Activated CD4-positive, alpha-beta T cell treated with anti-CD3 and anti-CD28 coated beads, Interleukin-2, amount 10 ng/mL, durations not matched to agents 24 days and 14 days (primary cell): ENCODE measurements at places on chromosomes 4 and X. TPM values are rescaled to one million over a fixed set of nuclear protein-coding genes. Genes with fewer than 3 reads are reported as not detected.

Gene TEC
- 2.7 and 3.0 TPM in 2 replicates for total RNA-seq

Gene HSFX1
- total RNA-seq, result 0.50 and 0.58 TPM in 2 replicates

Gene GC
- not detected in 2 replicates for total RNA-seq

Gene FAM133A
- not detected in 2 replicates for total RNA-seq

Gene HELT
- not detected in 2 replicates for total RNA-seq

Gene PAGE3
- total RNA-seq, result not detected in 2 replicates

Gene FAM9B
- not detected in 2 replicates for total RNA-seq

Gene RASSF6
- not detected in 2 replicates for total RNA-seq

Gene RTL3
- not detected in 2 replicates for total RNA-seq

Gene BCORL1
- 8.0 and 9.2 TPM in 2 replicates for total RNA-seq

Gene CENPVL1
- total RNA-seq, result not detected in 2 replicates

DNA sequence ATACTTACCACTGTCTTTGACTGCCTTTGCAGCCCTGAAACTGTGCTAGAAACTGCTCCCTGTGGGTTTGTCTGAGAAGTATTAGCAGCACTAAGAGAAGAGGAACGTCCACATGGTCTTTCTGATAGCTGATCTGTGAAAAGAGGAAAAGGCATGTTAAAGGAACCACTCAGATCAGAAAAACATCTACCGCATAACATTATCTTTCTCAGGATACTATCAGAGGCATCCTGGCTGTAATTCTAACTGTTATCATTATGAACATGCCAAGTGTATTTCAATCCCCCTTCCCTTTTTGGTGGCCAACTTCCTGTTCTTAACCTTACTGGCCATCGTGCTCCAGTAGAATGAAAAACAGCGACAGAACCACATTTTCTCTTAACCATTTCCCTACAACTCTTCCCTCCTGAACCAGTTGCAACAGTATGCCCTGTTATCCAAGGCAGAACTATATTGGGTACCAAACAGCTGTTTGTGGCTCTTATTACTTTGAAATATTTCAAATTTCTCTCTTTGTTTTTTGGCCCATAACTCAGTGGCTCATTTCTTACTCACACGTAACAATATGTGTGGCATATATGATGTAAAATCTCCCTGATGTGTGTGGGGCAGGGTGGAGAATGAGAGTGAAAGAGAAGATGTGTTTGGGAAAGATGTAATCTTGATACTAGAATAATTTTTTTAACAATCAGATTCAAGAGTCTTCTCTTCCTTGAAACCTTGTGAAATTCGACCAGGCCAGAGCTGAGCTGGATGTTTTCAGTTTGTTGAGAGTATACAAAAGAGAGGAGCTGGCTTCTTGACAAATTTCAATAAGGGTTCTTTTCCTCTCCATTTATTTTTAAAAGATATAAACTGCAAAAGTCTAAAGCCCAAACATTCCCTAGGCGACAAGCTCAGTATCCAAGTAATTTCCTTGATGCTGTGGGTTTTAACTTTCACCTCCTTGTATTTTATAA is 35.2 kb downstream of the ARHGEF6 start:
- peak overlapping the region; percentile 85 for H3K27ac ChIP-seq
- peak overlapping the region; percentile 59 for H3K4me3 ChIP-seq
- H3K36me3 ChIP-seq, result peaks cover 42% of the 10 kb centered on the region
- no peak for DNase-seq
- peaks cover 63% of the 10 kb centered on the region for H3K4me1 ChIP-seq

DNA sequence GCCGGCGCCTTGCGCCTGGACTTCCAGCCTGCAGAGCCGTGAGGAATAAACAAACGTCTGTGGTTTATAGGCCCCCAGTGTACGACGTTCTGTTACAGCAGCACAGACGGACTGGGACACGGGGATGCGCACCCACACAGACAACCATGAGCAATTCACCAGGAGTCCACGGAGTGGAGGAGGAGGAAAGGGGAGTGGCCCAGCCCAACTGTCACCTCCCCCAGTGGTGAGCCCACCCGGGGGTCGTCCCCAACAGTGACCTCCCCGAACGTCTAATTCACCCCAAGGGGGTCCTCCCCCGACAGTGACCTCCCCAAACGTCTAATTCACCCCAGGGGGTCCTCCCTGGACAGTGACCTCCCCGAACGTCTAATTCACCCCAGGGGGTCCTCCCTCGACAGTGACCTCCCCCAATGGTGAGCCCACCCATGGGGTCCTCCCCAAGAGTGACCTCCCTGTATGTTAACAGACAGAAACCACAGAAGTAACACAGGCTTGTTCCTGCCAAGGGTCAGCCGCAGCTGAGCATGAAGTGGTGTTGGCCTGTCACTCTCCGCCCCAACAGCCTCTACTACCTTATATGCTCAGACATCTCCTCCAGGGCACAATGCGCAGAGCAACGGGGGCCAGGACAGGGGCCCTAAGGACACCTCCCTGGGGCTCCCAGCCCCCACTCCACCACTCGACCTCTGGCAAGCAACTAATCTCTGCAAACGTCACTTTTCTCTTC is 6.2 kb downstream of the GAK start:
- peaks cover 24% of the 10 kb centered on the region for H3K36me3 ChIP-seq
- H3K4me1 ChIP-seq, result peaks cover 48% of the 10 kb centered on the region
- no peak overlapping the region for H3K4me3 ChIP-seq
- no peak for DNase-seq
- no peaks in the 10 kb centered on the region for H3K27me3 ChIP-seq

DNA sequence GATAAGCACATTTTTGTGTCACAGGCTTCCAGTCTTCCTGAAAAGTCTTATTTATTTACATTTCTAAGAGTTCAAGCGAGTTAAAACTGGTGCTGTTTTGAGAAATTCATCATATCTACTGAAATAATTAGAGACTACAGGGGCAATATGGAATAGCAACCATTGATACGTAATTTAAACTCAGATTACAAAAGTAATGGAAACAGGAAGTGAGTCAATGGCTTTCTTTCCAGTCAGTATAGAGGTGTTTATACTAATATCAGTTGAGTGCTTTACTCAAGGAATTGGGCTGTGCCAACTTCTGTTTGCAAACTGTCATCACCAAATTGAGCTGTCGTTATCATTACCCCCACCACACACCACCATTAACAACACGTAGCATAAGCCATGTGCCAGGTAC is 222.7 kb downstream of the COL25A1 start:
- H3K36me3 ChIP-seq, result no peaks in the 10 kb centered on the region
- H3K4me1 ChIP-seq, result no peaks in the 10 kb centered on the region
- DNase-seq, result peak; percentile 38
- no peaks in the 10 kb centered on the region for H3K27me3 ChIP-seq
- no peak overlapping the region for H3K27ac ChIP-seq

DNA sequence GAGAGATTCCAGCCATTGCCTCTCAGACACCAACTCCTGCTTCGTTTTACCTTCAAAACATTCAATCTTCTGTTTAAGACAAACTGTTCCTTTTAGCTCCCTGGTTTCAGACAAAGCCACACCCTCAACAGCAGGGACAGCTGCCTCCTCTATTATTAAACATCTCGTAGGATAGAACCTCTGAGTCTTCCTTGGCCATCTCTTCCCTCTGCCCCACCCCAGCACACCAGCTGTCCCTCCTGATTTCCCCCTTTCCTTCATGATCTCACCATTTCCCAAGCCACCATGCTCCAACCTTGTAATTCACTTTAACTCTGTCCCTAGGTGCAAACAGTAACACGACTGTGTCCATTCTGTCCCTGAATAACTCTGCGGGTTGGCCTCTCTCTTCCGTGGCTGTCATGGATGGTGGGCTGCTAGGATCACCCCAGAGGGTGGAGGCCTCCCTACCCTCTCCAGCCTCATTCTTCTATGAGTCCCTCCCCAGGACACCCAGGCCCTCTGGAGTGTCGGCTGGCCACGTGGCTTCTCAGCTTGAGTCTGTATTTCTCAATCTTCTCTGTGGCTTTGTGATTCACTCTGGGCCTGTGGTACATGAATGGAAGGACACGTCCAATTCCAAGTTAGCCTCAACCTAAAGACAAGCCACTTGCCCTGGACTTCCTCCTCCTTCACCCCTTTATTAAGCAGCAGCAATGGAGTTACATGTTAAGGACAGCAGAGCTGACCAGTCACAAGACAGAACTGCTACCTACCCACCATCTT is 349.9 kb downstream of the FBXW7 start:
- no peak overlapping the region for H3K27ac ChIP-seq
- H3K4me1 ChIP-seq, result peaks cover 31% of the 10 kb centered on the region
- no peaks in the 10 kb centered on the region for H3K27me3 ChIP-seq
- no peak overlapping the region for H3K4me3 ChIP-seq
- no peaks in the 10 kb centered on the region for H3K36me3 ChIP-seq
- DNase-seq, result no peak

DNA sequence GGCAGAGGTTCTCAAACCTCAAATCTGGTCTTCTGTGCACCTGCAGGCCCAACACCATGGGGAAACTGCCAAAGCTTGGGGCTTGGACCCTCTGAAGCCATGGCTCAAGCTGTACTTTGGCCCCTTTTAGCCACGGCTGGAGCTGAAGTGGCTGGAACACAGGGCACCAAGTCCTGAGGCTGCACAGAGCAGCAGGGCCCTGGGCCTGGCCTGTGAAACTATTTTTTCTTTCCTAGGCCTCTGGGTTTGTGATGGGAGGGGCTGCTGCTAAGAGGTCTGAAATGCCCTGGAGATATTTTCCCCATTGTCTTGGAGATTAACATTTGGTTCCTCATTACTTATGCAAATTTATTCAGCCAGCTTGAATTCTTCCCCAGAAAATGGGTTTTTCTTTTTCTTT is 18.3 kb upstream of the PI4K2B start:
- H3K4me1 ChIP-seq, result no peaks in the 10 kb centered on the region
- no peak for DNase-seq
- no peaks in the 10 kb centered on the region for H3K27me3 ChIP-seq
- H3K36me3 ChIP-seq, result peaks cover 3% of the 10 kb centered on the region

GRCh38 chrX:34810364-34810763 is 132.2 kb upstream of the FAM47B start:
- H3K4me1 ChIP-seq, result no peaks in the 10 kb centered on the region
- H3K27me3 ChIP-seq, result no peaks in the 10 kb centered on the region
- no peak for DNase-seq

DNA sequence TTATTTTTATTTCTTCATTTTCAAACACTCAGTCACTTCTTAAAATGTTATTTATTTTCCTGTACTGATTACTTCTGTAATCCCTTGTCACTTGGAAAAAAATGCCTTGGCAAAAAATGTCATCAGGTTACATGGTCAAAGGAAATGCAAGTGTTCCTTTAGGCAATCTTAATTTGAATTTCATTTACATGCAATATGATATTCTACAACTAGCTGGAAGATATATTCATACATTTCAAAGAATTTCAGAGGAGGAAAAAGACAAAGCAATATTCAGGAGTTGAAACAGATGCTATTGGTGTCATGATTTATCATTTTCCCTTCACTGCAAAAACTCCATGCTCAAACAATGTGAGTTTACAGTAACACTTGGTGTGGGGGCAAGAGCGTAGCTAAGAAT is 1316.6 kb downstream of the FSTL5 start:
- H3K27me3 ChIP-seq, result no peaks in the 10 kb centered on the region
- no peak for DNase-seq
- H3K4me1 ChIP-seq, result no peaks in the 10 kb centered on the region

- H3K36me3 ChIP-seq, result no peaks in the 10 kb centered on the region
- H3K4me3 ChIP-seq, result no peak overlapping the region
- no peak overlapping the region for H3K27ac ChIP-seq
Observed at GRCh38 chrX:7286168-7286837, 138.3 kb upstream of the PUDP start.

- H3K27me3 ChIP-seq, result no peaks in the 10 kb centered on the region
- no peaks in the 10 kb centered on the region for H3K36me3 ChIP-seq
- no peak overlapping the region for H3K27ac ChIP-seq
- DNase-seq, result no peak
- H3K4me1 ChIP-seq, result no peaks in the 10 kb centered on the region
Observed at GRCh38 chr4:125010796-125011503, 298.4 kb upstream of the ANKRD50 start.

- no peak overlapping the region for H3K4me3 ChIP-seq
- no peak overlapping the region for H3K27ac ChIP-seq
- H3K4me1 ChIP-seq, result peaks cover 9% of the 10 kb centered on the region
- no peaks in the 10 kb centered on the region for H3K36me3 ChIP-seq
Observed at GRCh38 chr4:55553441-55554201, 6.9 kb upstream of the CLOCK start.

- H3K4me3 ChIP-seq, result peak within 1 kb of the TSS; percentile 100
- H3K27me3 ChIP-seq, result no peaks in the 10 kb centered on the region
- peak; percentile 93 for DNase-seq
- H3K4me1 ChIP-seq, result peaks cover 31% of the 10 kb centered on the region
- H3K27ac ChIP-seq, result peak within 1 kb of the TSS; percentile 95
- peaks cover 49% of the 10 kb centered on the region for H3K36me3 ChIP-seq
Observed at GRCh38 chrX:71111141-71111843, at the start of gene IL2RG. Gene IL2RG, minus strand, starts transcription at chrX:71111577. Its CDS starts 38 bp downstream, at chrX:71111539.

DNA sequence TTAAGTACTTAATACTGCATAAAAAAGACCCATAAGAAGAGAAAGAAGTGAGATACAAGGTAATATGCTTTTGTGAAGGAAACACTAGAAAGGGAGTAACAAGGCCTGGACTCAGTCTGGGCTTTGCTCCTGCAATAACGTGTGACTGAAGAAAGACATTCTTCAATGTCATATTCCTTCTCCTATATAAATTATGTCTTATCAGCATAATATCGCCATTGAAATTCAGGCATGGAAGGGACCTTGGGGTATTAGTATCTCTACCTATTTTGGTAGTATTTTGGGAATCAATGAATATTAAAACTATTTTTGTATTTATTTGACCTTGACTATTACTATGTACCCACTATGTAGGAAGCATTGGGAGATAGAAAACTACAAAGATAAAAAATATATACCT is 62.2 kb upstream of the GIMD1 start:
- H3K27me3 ChIP-seq, result no peaks in the 10 kb centered on the region
- DNase-seq, result no peak
- H3K27ac ChIP-seq, result no peak overlapping the region
- H3K4me1 ChIP-seq, result no peaks in the 10 kb centered on the region
- no peaks in the 10 kb centered on the region for H3K36me3 ChIP-seq
- no peak overlapping the region for H3K4me3 ChIP-seq

DNA sequence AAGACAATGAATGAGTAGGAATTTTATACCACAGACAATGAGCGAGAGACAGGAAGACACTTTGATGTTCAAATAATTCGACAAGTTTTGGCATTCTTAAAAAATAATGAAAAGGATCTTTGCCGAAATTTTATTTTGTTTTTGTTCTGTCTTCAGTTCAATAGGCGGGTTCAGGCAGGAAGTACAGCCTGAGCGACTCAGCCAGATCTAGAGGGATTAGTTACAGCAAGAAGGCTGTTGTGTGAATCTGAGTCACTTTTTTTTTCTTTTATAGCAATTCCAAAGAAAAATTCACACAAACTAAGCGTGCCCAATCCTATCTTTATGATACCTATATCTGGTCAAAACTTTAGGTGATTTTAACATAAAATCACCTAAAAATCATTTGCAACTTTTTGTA is 505.4 kb upstream of the FAM241A start:
- H3K4me3 ChIP-seq, result no peak overlapping the region
- DNase-seq, result no peak
- H3K4me1 ChIP-seq, result no peaks in the 10 kb centered on the region
- H3K27me3 ChIP-seq, result peaks cover 3% of the 10 kb centered on the region

GRCh38 chr4:38615847-38616246 is 48.2 kb upstream of the KLF3 start:
- H3K27me3 ChIP-seq, result peaks cover 9% of the 10 kb centered on the region
- H3K4me3 ChIP-seq, result no peak overlapping the region
- DNase-seq, result no peak
- peaks cover 11% of the 10 kb centered on the region for H3K4me1 ChIP-seq
- H3K36me3 ChIP-seq, result no peaks in the 10 kb centered on the region

- H3K4me3 ChIP-seq, result no peak overlapping the region
- H3K4me1 ChIP-seq, result no peaks in the 10 kb centered on the region
- DNase-seq, result no peak
- H3K27ac ChIP-seq, result no peak overlapping the region
- no peaks in the 10 kb centered on the region for H3K36me3 ChIP-seq
Observed at GRCh38 chr4:176185051-176185450, 10.3 kb downstream of the SPATA4 start.
